ENCODE measurements at places on chromosomes 12 and 14.

GRCh38 chr12:52007982-52008510 lies 1.3 kb downstream of the TAMALIN start:
- DNase-seq: no peak

GRCh38 chr12:52125476-52125900 lies 46.0 kb downstream of the SMIM41 start:
- peak; percentile 36 for DNase-seq

- DNase-seq: no peak
Measured at GRCh38 chr14:75821831-75822521, 159.8 kb downstream of the TGFB3 start.

DNA sequence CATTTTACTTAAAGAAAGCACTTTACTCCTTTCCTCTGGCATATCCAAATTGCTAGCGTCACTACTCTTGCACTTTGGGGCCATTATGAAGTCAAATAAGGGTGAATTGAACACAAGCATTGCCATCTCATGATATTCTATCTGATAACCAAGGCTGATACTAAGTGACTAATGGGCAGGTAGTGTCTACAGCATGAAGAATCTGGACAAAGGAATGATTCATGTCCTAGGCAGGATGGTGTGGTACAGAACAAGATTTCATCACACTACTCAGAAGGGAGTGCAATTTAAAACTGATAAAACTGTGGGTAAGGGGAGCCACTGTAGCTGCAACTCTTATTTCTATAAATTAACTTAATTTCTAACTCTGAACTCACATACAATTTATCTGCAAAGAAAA lies 7.7 kb upstream of the SLC6A15 start:
- DNase-seq: no peak

- no peak for DNase-seq
Measured at GRCh38 chr12:121318121-121318520, 21.6 kb upstream of the CAMKK2 start.

DNA sequence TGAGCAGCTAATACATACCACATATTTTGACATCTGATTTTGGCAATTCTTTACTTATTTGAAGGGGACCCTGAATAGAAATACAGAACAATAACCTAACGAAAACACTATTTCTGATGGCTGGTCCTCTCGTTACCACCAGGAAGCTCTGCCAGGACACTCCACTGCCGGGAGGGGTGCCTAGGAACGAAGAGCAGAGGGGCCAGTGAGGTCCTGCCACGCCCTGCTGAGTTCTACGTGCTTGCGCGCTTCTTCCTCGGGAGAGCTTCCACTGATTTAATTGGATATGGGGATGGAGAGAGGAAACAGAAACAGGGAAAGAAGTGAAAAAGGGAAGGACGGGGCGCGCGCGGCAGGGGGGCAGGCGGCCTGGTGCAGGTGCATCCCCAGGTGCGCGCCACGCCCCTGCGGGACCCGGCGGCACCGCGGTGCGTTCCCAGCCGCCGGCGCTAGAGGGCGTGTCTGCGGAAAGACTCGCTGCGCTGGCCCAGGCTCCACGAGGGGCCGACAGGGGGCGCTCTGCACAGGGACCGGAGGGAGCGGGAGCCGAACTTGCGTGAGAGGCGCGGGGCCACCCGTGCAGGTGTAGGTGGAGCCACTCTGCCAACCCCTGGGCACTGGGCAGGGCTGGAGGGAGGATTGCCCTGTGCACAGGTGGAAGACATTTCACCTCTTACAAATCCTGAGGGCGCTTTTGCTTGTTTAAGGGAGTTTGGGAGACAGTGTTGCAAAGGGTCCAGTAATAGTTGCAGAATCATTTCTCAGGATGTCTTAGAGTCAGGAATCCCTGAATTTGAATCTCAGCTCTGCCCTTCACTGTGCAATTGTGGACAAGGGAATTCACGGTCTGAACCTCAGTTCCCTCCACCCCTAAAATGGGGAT lies 986.3 kb upstream of the TMEM132C start:
- no peak for DNase-seq

GRCh38 chr12:94770791-94771190 lies 120.4 kb upstream of the TMCC3 start:
- DNase-seq: no peak

DNA sequence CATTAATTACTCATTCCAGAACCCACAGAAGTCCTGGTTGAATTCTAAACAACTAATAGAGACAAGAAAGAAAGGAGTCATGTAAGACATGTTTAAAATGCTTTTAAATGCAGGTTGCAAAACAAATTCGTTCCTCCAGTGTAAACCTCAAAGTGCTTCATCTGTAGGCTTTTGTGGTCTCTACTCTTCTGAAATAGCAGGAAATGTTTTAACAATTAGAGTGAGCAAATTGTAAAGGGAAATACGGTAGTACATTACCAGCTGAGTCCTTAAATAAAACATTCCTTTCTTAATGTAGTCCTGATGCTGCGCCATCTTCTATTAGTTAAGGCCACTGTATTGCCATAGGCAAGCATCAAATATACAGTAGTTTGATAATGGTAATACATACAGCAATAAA lies 1934.2 kb upstream of the SEL1L start:
- no peak for DNase-seq

DNA sequence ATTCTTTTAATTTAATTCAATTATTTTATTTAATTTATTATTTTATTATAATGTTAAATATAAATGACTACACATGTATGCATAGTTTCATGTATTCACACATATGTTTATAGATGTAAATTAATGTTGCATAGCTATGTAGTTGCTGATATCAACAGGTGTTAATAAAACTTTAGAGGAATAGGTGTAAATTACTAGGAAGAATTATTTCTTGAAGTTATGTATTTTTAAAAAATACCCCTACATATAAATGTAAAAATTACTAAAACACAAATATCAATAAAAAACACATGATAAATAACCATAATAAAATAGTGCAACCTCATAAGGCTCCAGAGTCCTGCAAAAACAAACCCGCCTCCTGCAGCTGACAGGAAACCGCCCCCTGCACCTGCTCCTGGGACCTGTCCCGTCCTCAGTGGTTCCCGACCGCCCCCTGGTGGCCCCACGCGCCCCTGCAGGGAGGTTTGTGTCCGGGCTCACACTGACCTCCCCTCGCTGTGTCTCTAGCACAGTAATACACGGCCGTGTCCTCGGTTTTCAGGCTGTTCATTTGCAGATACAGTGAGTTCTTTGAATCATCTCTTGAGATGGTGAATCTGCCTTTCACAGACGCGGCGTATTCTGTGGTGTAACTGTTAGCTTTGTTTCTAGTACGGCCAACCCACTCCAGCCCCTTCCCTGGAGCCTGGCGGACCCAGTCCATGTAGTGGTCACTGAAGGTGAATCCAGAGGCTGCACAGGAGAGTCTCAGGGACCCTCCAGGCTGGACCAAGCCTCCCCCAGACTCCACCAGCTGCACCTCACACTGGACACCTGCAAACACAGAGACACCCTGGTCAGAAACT lies 1264.0 kb downstream of the TMEM121 start:
- no peak for DNase-seq

DNA sequence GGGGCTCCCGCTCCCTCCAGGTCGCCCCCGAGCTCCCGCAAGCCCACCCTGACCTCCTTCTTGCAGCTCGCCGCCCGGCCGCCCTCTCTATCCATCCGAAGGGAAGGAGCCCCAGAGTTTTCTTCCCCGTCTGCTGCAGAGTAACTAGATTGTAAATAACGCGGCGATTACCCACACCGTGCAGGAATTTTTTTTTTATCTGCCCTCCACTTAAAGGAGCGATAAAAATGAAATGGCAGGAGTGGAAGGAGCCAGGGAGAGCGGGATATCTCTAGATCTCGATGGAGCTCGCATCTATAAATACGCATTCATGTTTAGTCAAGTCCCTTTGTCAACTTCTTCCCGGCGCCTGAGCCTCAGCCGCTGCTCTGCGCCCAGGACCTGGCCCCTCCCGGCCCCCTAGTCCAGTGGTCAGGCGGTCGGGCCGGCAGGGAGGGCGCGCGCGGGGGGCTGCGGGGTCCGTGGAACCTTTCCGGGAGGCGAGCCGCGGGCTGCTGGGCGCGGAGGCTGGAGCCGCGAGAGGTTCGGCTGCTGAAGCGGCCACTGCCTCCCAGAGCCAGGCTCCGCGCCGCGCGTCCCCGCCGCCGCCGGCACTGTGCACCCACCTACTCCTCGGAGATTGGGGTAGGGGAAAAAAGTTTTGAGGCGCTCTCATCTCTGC lies 386.0 kb downstream of the BCAT1 start:
- no peak for DNase-seq

DNA sequence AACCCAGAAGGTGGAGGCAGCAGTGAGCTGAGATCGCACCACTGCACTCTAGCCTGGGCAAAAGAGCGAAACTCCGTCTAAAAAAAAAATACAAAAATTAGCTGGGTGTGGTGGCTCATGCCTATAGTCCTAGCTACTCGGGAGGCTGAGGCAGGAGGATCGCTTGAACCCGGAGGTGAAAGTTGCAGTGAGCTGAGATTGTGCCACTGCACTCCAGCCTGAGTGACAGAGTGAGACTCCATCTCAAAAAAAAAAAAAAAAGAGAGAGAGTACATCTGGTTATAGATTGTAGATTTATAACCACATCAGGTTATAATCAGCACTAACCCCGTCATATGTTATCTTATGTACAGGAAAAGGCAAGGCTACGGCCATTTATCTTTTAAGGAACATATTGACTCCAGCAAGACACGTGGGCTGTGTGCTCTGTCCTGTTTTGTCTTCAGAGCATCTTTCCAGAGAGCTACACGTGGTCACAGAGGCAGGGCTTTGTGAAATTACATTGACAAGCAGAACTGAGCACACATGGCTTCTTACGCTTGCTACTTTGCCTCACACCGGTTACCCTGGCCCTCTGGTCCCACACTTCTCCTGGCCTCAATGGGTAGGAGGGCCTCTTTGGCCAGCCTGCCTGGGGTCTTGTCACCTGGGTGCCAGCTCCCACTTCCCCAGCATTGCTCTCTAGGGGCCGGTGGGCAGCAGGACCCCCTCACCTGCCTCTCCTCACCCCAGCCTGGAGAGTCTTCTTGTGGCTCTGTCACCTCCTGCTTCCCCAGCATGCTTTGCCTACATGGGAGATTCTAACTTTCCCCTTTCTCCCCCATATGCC lies 6.8 kb upstream of the DYNC1H1 start:
- no peak for DNase-seq

DNA sequence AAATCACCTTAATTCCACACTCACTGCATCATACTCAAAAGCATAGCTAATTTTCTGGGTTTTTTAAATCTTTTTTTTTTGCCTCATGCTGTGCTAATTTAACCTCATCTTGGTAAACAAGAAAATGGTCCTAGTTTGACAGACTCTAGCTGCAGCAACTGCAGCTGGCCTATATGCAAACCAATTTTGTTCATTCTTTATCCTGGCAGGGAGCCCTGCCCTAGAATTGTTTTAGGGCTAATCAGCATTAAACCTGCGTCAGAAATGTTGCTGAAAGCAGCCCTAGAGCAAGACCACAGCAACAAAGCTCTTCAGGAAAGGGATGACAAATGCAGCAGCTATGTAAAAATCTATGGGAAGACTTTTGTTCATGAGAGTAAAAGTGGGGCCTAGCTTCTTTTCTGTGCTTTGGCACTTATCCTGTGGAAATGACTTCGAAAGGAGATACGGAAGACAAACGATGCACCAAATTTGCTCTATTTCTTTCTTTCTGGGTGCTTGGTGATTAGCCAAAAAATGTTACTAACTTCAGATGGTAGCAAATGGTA lies 72.2 kb downstream of the DENND5B start:
- DNase-seq: peak; percentile 65

DNA sequence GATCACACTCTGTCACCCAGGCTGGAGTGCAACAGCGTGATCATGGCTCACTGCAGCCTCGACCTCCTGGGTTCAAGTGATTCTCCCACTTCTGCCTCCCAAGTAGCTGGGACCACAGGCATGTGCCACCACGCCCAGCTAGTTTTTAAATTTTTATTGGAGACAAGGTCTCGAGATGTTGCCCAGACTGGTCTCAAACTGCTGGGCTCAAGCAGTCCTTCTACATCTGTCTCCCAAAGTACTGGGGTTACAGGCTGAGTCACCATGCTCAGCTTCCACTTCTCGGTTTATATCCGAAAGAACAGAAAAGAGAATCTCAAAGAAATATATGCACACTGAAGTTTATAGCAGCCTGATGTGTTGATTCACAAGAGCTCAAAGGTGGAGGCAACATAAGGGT lies 107.5 kb downstream of the SCARB1 start:
- no peak for DNase-seq

DNA sequence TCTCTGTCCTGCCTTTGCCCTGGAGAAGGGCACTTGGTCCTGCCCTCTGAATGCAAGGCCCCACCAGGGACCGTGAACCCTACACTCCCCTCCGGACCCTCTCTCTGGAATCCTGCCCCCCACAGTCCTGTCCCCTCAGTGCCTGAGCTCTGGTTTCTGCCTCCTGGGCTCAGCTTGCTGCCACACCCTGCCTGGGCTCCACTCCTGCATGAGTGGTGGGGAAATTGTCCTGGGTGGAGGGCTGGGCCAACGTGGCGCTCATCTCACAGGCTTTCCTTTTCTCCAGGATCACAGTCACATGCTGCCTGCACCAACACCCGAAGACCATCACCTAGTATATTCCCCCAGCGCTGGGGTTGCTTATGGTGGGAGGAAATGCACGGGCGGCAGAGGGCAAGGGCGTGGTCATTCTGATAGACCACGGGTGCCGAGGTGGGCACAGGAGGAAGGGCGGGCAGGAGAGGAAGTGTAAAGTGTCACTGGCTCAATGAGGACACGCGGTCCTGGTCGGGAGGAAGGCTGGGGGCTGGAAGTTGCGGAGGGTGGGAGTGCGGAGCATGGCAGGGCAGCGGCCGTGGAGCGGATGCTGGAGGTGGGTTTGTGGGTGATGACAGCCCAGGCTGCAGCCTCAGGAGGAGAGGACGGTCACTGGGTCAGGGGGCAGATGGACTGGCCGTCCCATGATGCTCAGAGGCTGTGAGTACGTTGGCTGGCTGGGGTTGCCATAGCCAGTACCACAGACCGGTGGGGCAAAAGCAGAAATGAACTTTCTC lies 99.5 kb downstream of the KIF26A start:
- DNase-seq: no peak

DNA sequence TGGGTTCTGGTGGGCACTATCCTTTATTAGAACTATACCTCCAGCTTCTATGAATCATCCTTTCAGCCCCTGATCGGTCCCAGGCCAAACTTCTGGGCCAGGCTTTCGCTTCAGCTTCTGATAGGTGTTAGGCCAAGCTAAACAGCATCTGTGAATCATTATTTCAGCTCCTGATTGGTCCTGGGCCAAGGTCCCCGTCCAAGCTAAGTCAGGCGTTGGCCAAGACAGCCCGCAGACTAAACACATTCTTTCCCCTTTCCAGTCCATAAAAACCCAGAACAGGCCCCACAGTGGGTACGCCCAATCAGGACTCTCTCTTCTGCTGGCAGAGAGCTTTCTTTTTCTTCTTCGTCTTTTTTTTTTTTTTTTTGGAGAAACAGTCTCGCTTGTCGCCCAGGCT lies 1808.9 kb upstream of the SEL1L start:
- no peak for DNase-seq

GRCh38 chr12:71476513-71476912 lies 36.9 kb downstream of the LGR5 start:
- DNase-seq: no peak

GRCh38 chr12:90897316-90897715 lies 57.7 kb downstream of the CCER1 start:
- no peak for DNase-seq

- no peak for DNase-seq
Measured at GRCh38 chr14:99389174-99389826, 91.4 kb downstream of the SETD3 start.

- peak; percentile 23 for DNase-seq
Measured at GRCh38 chr12:99959549-99960170, 25.1 kb downstream of the ANKS1B start.

GRCh38 chr12:92123780-92124688 lies 21.6 kb downstream of the BTG1 start:
- DNase-seq: no peak

Data from NCI-H1105 (cell line).